ENCODE measurements at places on chromosomes 13 and 19.

- no peak for DNase-seq
Measured at GRCh38 chr19:51292971-51293370, 18.5 kb upstream of the IGLON5 start.

DNA sequence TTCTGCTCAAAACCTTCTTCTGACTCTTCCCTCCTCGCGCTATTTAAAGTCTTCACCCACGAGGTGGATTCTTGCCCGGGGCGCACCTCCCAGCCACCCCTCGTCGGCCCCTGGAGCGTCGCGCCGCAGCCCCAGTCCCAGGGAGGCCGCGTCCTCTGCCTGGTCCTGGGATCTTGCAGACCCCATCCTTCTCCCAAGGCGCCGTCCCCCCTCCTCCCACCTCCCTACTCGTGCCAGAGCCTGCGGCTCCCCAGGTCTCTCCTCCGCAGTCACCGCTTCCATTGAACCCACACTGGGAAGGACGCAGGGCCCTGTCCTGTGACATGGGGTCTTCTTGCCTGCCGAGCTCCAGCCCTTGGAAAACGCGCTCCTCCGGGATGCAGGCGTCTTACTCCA lies 486 bp downstream of the ZNF808 start:
- no peak for DNase-seq

DNA sequence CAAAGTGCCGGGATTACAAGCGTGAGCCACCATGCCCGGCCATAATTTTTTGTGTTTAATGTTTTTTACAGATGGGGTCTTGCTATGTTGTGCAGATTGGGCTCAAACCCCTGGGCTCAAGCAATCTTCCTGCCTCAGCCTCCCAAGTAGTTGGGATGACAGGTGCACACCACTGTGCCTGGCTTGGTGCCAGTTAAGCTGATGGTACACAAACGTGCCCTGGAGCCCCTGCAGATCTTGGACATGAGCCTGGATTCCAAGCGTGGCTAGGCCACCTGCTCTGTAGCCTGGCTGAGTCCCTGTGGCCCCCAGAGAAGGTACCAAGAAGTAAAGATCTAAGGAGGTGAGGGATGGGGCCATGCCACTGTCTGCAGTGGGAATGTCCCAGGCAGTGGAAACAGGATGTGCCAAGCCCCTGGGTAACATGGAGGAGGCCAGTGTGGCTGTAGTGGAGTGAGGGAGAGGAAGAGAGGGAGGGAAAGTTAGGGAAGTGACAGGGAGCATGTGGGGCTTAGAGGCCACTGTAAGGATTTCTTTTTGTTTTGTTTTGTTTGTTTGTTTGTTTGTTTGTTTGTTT lies 7.0 kb downstream of the PRODH2 start:
- DNase-seq, result no peak

DNA sequence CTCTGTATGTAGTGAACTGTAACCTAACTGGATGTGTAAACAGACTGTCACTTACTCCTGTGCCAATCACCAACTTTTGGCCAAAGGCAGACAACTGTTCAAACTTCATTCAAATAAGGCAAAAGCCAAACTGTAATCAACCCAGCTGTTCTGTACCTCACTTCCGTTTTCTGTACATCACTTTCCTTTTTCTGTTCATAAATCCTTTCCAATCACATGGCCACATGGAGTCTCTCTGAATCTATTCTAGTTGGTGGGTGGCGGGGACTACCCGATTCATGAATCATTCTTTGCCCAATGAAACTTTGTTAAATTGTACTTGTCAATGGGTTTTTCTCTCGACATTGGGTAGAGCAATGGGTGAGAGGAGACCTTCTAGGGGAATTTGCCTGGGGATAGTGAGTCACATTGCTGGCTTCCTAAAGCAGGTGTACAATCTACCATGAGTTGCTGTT lies 178.3 kb upstream of the RFC3 start:
- DNase-seq, result no peak

DNA sequence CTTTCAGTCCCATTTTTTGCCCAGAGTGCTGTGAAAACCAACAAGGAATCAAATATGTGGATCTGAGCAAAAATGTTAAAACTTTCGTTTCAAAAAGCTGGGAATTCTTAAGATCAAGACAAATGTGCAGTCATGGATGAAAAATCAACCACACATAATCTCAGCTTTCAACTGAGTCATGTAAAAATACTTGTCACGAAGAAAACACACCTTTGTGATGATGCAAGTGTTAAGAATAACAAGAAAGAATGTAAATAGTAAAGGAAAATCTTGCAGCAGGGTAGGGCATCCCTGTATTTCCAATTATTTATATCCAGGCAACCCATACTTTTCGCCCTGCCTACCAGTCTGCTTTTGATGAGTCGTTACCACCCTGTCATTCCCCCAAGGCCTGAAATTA lies 27.4 kb upstream of the DCLK1 start:
- no peak for DNase-seq

DNA sequence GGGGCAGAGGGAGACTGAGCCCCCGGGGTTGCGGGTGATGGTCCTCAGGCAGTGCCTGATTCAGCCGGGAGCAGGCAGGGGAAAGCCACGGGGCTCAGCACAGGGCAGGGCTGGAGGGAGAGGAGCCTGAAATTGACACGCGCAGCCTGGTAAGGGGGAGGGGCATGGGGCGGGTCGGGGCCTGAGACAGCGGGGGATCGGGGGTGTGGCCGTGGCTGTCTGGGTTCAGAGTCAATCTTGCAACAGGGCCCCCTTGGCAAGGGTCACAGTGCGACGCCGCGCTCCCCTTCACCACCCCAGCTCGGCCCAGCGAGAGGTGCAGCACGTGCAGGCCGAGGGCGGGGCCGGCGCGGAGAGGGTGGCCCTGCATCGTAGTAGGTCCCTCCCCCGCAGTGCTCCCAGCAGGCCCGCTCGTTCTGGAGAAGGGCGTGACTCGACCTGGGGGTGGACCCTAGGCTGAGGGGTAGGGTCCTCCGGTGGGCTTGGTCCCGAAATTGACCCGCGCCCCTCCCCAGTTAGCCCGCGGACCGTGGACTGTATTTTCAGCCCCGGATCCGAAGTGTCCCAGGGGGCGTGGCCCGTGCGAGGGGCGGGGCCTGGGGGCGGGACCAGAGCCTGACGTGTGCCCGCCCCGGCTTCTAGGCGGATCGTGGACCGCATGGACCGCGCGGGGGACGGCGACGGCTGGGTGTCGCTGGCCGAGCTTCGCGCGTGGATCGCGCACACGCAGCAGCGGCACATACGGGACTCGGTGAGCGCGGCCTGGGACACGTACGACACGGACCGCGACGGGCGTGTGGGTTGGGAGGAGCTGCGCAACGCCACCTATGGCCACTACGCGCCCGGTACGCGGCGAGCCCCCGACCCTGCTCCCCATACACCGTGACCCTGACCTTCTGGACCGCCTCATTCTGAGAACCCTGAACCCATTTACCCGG lies 6.0 kb downstream of the RCN3 start:
- DNase-seq, result peak; percentile 63

DNA sequence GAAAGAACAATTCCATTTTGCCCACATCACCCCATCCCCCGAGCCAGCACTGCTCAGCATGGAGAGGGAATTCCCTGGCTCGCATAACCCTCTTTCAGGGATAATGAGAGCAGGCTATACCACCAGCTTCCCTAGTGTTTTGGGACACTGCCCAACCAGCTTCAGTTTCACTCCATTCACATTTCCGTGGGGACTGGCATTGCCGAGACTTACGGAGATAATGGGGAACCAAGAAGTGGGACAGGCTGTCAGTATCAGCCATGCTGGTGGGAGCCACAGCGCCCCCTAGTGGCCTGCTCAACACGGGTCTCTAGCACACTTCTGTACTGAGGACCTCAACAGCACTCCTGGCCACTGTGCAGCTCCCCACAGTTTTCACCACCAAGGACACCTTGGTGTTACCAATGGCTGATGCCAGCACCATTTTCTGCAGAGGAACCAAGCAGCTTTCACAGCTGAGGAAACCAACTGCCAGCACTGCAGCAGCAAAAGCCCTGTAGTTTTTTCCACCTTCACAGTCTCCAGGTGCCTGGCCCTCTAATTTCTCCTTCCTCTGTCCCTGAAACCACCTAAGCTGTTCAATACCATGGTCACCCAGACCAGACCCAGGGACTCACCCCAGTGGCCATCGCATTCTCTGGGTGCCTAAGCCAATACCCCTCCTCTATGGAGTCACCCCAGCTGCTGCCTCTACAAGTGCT lies 23.7 kb downstream of the SLC6A16 start:
- peak; percentile 64 for DNase-seq

DNA sequence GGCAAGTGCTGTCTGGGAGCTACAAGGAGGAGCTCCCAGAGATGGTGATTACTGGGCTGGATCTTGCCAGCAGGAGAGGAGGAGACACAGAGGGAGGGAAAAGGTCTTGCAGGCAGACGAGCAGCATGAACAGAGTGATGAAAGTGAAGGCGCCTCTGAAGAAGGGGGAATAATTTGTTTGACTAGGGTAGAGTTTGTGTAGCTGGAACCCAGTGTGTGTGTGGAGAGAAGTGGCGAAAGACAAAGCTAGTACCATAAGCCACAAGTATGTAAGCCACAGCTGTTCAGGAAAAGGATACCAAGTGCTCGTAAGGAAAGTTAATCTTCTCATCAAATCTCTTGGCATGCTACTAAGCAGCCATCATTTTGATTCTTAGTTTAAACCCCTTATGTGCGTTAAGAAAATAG lies 5.4 kb downstream of the FLT1 start:
- DNase-seq, result no peak

DNA sequence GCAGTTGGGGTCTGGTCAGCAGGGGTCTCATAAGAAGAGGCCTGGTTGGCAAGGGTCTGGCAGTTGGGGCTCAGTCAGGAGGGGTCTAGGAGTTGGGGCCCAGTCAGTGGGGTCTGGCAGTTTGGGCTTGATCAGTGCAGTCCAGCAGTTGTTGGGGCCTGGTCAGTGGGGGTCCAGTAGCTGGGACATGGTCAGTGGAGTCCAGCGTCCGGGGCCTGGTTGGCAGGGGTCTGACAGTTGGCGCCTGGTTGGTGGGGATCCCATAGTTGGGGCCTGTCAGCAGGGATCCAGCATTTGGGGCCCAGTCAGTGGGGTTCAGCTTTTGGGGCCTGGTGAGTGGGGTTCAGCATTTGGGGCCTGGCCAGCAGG lies 60.5 kb upstream of the TPM4 start:
- DNase-seq, result no peak

DNA sequence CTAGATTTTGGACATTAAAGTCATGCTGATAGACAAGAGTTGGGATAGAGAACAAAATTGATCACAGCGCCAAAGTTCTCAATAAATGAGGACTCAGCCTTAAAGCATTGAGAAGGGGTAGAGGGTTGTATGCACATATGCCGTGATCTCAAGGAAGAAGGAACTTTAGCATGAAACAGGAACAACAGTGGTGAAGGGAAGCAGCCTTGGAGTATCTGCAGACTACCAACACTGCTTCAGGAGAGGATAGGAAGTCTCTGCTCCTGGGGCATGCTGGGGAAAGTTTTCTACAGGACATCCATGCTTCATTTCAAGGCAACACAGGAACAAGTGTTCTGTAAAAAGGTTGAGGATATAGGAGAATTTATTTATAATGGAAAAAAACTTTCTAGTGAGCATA lies 111.9 kb upstream of the MLNR start:
- DNase-seq, result no peak

- DNase-seq, result no peak
Measured at GRCh38 chr13:108018371-108018870, 196.9 kb downstream of the LIG4 start.

- DNase-seq, result no peak
Measured at GRCh38 chr13:37656247-37656940, 57.8 kb upstream of the POSTN start.

DNA sequence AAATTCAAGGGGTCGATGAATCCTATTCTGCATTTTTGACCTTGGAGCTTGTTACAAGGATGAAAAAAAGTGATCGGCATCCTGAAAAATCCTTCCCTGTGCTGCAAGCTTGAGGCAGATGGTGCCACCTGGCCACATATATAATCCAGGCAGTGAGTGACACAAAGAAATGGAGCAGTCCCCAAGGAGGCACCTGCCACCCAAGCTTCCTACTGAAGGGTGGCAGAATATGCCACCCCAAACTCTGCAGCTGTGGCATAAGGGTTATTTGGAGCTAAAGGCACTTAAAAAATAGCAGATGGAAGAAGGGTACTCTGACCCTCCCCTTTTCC lies 15.4 kb downstream of the TMEM272 start:
- DNase-seq, result no peak

- no peak for DNase-seq
Measured at GRCh38 chr13:23443110-23443509, 9.6 kb upstream of the SACS start.

DNA sequence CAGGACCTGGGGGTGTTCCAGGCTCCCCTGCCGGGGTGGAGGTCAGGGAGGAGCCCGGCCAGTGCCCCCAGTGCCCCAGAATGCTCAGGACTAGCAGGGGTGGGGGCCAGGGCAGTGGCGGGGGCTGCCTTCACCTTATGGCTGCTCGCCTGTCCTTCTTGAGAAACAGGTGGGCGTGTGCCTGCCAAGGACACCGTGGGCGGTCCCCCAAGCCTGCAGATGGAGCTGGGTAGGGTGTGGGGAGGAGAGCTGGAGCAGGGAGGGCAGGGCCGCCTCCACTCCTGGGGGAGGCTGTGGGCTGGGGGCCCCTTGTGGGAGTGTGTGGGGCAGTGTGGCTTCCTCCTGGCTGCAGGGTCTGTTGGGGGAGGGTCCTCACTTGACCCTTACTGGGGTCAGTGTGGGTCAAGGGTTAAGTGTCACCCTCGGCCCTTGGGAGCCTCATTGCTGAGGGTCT lies 160.1 kb downstream of the KDM4B start:
- no peak for DNase-seq

- no peak for DNase-seq
Measured at GRCh38 chr13:70203661-70204229, 95.5 kb upstream of the KLHL1 start.

DNA sequence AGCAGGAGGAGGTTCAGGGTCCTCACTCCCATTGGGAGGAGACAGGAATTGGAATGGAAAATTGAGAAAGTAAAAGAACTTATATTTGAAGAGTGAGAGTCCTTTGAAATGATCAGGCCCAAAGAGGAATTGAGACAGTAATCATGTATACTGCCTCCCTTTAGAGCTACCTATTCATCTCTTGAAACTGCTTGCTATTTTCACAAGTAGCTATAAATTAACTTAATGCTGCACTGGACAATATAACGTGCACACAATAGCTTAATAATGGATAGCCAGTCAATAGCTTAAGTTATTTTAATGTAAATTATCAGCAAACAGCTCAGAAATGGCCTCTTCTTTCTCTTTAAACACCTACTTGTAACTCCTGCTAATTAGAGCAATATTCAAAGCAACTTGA lies 46.6 kb upstream of the MYCBP2 start:
- no peak for DNase-seq

- DNase-seq, result no peak
Measured at GRCh38 chr19:41367848-41368301, 3.9 kb upstream of the B9D2 start.

DNA sequence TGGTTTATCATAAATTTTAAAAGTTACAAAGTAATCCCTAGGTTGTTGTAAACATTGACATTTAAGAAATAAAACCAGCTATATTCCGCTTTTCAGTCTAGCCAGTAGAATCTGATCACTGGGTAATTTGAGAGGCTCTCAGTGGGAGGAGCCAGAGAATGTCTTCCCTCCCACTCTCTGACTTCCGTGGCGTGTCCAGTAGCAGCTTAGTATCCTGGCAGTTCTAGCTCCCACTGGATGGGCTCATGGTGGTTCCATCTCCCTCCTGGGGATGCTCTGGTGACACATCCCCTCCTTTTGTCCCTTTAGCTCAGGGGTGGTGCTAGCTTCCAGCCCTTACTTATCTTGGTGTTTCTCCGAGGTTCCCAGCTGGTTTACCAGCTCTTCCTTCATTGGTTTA lies 34.5 kb downstream of the MTUS2 start:
- DNase-seq, result no peak

GRCh38 chr13:42035905-42036521 lies 12.4 kb upstream of the DGKH start:
- no peak for DNase-seq

- no peak for DNase-seq
Measured at GRCh38 chr13:112213467-112214255, 146.7 kb downstream of the SOX1 start.

- no peak for DNase-seq
Measured at GRCh38 chr19:18543814-18544475, 572 bp upstream of the FKBP8 start.

All from activated CD8-positive, alpha-beta memory T cell treated with anti-CD3 and anti-CD28 coated beads for 4 hours (primary cell).